ENCODE measurements at places on chromosomes 6 and 20.

- DNase-seq, result no peak
Measured at GRCh38 chr20:19363476-19363875, 151.0 kb downstream of the SLC24A3 start.

GRCh38 chr6:2990932-2991506 is 8.7 kb upstream of the NQO2 start:
- DNase-seq, result no peak

DNA sequence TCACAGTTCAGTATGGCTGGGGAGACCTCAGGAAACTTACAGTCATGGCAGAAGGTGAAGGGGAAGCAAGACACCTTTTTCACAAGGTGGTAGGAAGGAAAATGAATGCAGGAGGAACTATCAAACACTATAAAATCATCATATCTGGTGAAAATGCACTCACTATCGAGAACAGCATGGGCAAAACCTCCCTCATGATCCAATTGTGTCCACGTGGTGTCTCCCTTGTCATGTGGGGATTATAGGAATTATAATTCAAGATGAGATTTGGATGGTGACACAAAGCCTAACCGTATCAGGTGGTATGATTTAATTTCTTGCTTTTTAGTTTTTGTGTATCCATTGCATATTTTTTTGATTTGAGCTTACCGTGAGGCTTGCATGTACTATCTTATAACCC is 133.2 kb upstream of the SYNCRIP start:
- no peak for DNase-seq

- no peak for DNase-seq
Measured at GRCh38 chr20:5114403-5114802, 5.4 kb downstream of the PCNA start.

- DNase-seq, result no peak
Measured at GRCh38 chr6:72974276-72974675, 251.0 kb downstream of the KHDC1L start.

DNA sequence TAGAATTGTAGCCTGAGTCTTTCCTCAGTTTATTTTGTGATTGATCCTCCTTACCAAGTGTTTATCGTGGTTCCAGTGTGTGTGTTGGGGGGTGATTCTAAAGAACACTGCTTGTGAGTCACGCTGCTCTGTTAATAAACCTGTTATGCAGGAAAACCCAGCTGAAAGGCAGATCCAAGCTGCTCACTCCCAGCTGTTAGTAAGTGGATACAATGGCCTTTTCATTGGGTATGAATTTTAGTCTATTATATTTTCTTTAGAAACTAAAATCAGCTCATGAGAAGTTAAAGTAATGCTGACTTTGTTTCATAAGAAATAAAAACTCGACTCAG is 12.2 kb upstream of the DSTN start:
- DNase-seq, result no peak

GRCh38 chr6:69994251-69994650 is 127.9 kb downstream of the COL19A1 start:
- DNase-seq, result no peak

- DNase-seq, result no peak
Measured at GRCh38 chr20:1267809-1268374, 1.8 kb downstream of the SNPH start.

GRCh38 chr20:19947611-19948264 is 69.4 kb upstream of the NAA20 start:
- peak; percentile 12 for DNase-seq

- DNase-seq, result no peak
Measured at GRCh38 chr6:148398678-148399077, 56.0 kb downstream of the SASH1 start.

GRCh38 chr6:46255528-46255927 is 84.7 kb upstream of the ENPP5 start:
- DNase-seq, result no peak

- DNase-seq, result peak; percentile 6
Measured at GRCh38 chr20:35055445-35056276, 36.9 kb downstream of the TRPC4AP start.

DNA sequence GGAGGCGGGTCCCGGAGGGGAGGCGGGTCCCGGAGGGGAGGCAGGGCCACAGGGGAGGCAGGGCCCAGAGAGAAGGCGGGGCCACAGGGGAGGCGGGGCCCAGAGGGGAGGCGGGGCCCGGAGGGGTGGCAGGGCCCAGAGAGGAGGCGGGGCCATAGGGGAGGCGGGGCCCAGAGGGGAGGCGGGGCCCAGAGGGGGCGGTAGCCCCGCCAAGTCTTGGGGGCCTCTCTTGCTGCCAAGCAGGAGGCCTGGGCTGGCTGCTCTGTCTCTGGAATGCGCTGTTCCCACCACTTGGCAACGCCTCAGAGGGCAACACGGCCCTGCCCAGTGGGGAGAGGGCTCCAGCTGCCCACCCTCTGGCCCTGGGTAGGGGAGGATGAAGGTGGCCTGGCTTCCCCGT is 80.5 kb downstream of the YTHDF1 start:
- DNase-seq, result peak; percentile 16
